ENCODE measurements at places on chromosomes 12 and 14.

GRCh38 chr14:68628605-68629310 lies 164.1 kb downstream of the ZFP36L1 start:
- no peak for DNase-seq

- DNase-seq: no peak
Observed at GRCh38 chr14:34404416-34404815, 57.6 kb downstream of the SPTSSA start.

DNA sequence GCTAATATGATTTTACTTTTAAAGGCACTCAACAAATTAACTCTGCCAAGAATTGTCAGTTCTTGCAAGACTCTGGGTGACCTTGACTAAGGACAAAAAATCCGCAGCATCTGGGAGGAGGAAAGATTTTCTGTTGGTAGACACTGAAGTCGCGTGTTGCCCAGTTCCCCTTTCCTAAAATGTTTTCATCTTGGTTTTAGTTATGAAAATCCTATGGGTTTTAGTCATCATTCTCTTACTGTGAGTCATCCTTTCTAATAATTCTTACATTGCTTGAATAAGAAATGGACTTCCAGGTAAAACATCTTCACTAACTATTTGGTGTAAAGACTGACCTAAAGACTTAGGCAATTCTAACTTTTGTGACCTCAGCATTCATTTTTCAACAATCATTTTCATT lies 9.1 kb downstream of the GSG1 start:
- no peak for DNase-seq

GRCh38 chr14:101128478-101129321 lies 225.2 kb upstream of the RTL1 start:
- no peak for DNase-seq

DNA sequence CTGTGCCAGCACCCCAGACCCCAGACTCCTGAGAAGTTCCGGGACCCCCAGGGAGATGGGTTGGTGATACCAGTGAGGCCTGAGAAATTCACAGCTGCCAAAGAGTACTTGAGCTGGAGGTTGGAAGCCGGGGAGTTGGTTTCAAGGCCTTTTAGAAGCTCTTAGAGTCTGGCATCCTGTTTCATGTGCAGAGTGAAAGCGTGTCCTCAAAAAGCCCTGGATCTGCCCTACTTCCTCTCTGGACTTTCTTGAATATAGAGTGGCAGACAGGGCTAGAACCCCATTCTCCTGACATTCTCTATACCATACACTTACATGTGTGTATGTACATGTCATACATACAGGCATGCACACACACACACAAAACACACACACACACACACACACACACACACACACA lies 31.3 kb upstream of the PPM1A start:
- no peak for DNase-seq

- no peak for DNase-seq
Observed at GRCh38 chr12:124379379-124379937, 84.6 kb downstream of the RFLNA start.

DNA sequence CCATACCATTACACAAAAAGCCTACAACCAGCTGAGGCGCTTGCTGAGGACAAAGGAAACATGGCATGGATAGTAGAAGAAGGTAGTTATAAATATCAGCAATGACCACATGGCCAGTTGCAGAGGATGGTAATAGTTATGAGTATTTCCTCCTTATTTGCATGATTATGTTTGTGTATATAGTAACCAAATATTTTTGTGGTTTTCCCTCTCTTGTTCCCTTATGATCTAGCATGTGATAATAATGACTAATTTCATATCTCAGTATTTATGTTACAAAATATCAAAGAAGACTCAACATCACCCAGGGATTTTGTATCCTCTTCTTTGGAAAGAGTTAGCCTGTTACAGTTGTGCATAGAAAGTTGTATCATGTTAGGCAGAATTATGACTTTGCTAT lies 13.5 kb upstream of the CATSPERB start:
- DNase-seq: no peak

GRCh38 chr14:99522457-99522891 lies 41.3 kb downstream of the CCNK start:
- DNase-seq: no peak
